ENCODE measurements at places on chromosomes 3 and 15.

DNA sequence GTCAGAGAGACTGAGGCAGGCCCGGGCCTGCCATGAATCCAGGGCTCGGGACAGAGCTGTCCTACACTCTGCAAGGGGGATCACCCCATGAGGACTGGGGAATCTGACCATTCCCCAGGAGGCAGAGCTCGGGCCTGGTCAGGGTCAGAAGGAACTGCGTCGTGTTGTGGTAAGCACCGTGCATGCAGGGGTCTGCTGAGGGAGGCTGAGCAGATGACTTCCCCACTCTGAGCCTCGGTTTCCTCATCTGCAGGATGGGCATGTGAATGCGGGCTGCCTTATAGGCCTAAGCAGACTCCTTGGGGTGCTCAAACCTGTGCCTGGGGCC lies 61.6 kb upstream of the IQSEC1 start:
- DNase-seq = no peak

GRCh38 chr15:40053831-40054604 lies 15.0 kb upstream of the SRP14 start:
- no peak for DNase-seq

DNA sequence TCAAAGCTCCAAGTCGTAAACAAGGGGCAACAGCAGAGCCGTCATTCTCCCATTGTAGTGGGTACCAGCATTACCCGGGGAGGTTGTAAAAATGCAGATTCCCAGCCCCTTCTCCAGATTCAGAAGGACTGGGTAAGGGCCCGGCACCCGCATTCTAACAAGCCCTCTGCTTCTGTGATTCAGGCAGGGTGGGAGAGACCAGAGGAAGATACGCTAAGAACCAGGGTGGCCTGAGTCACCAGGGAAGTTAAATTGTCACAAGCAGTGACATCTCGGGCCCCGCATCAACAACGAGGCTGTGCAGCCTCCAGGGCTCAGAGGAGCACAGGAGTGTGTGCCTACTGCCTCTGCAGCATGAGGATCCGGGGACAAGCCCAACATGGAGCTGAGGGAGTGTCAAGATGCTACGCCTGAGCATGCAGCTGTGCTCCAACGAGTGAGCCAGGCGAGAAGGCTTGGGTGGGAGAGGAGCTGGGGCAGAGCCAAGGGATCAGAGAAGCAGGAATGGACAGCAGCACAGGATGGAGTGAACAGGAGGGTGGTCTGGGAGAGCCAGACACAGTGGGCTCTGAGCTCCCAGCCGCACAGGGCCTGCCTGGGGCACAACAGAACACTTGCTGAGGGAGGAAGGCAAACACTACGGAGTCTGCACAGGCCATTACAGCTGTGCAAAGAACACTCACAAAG lies 68.5 kb downstream of the CPN2 start:
- no peak for DNase-seq

DNA sequence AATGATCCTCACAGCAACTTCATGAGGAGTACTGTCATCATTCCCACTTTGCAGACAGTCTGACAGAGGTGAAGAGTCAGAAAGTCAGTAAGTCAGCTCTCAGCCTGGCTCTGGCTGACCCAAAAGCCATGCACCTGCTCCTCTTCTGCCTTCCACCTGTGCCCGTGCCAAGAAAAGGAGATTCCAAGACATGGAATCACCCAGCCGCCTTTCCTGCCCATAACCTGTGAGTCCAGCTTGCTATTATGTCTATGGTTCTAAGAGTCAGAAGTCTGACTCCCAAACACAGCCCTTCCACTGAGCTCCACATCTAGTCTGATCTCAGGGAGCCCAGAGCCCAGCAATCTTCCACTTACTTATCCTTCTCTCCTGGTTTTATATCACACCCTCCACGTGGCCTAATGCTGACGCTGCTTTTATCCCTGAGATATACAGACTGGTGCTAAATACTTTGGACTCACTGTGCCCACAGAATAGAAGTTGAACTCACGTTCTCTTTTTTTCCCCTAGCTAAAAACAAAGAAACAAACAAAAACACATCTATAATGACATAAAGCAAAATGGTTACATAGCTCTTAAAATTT lies 66.0 kb downstream of the PLD1 start:
- DNase-seq = no peak

DNA sequence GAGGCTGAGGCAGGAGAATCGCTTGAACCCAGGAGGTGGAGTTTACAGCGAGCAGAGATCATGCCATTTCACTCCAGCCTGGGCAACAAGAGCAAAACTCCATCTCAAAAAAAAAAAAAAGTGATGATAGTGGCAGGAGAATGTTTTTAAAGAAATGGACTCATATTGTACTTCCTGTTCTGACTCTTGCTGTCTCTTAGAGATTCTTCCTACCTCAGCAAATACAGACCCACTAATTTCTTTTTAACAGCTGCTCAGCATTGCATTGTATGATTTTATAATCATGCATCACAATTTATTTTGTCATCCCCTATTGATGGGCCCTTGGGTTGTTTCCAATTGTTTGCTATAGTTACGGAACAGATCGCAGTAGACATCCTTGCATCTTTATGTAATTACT lies 8.8 kb upstream of the ANKDD1A start:
- no peak for DNase-seq

GRCh38 chr15:38068626-38069391 lies 134.4 kb downstream of the TMCO5A start:
- no peak for DNase-seq

DNA sequence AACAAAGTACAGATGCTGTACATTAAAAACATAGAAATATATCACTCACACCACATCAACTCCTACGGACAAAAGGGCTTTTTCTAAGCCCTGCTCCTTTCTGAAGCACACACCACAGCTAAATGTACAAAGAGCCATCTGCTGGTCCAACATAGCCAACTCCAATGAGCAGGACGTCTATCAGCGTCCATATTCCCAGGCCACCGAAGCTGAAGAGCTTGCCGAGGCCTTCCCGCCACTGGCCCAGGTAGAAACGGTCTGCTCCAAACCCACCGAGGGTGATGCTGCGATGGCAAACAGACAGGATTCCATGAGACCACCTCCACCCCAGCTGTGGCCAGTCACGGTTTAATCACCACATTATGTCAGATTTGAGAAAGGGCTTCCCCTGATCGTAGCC lies 9.8 kb downstream of the TM2D3 start:
- no peak for DNase-seq

DNA sequence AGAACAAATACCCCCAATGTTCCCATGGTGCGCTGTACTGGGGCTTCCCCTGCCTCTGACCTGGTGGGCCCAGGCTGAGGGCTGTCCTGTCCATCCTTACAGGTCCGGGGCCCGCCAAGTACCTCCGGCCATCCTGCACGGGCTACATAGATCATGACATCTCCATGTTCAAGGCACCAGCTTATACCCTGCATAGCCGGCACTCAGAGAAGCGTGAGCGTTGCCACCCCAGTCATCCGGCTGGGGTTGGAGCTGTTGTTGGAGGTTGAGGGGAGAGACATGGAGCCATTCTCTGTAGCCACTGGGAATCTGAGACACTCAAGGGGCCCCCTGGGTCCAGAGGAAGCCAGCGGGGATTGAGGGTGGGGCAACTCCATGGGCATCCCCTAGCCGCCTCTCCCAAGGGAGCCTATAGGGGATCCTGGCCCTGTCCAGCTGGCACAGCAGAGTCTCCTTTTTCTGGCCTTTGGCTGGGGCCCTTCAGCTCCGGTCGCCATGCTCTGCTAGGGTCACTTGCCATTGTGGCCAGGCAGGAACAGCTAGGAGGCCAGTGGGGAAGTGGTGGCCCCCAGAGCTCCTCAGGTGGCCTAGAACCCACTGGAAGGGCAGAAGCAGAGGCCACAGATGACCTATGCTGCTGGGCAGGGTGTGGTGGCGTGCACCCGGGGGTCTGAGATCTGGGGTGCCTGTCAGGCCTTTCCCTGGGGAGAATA lies 12.5 kb upstream of the CSPG4 start:
- DNase-seq = no peak

DNA sequence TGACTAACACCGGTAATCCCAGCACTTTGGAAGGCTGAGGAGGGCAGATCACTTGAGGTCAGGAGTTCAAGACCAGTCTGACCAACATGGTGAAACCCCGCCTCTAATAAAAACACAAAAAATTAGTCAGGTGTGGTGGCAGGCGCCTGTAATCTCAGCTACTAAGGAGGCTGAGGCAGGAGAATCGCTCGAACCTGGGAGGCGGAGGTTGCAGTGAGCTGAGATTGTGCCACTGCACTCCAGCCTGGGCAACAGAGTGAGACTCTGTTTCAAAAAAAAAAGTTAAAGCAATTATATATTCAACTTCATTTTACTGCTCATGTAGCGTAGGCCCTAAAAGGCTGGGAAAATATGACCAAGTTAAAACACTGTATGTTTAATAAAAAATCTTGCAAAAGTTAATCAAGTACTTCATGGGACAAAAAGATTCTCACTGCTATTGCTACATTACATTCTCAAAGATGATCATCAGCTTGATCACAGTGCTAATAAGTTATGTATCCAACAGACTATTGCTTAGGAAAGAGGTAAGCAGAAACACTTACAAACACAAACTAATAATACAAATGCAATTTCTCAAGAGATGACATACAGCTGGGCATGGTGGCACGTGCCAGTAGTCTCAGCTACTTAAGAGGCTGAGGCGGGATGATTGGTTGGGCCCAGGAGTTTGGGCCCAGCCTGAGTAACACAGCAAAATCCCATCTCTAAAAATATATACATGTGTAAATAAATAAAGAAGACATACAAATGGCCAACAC lies 2.7 kb downstream of the COPS2 start:
- no peak for DNase-seq

DNA sequence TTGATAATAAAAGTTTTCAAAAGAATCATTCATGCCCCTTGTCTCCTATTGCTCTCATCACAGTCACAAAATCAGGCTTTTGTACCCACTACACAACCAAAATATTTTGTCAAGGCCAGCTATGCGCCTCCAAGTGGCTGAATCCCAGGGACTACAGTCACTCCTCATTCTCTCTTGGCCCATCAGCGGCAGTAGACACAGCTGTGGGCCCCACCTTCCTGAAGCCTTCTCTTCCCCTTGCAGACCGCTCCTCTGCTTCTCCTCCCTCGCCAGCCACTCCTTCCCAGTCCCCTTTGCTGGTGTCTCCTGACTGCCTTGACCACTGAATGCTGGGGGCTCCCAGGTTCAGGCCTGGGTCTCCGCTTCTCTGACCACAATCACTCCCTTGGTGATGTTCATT lies 52.1 kb downstream of the LSM3 start:
- DNase-seq = no peak

- DNase-seq = no peak
These were observed 26.1 kb upstream of the MFSD1 start for GRCh38 chr3:158775426-158776410.

DNA sequence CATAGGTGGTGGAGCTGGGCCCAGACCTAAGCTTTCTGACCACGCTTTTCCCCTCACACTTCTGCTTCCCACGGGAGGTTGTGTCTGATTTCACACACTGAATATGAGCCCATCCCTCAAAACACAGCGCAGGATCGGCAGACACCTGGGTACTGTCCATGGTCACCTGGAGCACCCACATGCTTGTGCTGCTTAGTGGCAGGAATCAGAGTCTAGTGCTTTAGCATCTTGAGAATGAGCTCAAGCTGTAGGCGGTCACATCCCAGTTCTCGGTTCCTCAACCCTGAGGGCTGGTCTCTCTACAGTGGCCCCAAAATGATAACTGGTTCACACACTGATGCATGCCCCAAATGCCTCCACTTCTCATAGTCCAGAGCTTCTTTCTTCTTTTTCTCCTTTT lies 111.0 kb downstream of the SEMA5B start:
- no peak for DNase-seq

- DNase-seq = no peak
These were observed 207.7 kb upstream of the CFAP20DC start for GRCh38 chr3:59257506-59257905.

DNA sequence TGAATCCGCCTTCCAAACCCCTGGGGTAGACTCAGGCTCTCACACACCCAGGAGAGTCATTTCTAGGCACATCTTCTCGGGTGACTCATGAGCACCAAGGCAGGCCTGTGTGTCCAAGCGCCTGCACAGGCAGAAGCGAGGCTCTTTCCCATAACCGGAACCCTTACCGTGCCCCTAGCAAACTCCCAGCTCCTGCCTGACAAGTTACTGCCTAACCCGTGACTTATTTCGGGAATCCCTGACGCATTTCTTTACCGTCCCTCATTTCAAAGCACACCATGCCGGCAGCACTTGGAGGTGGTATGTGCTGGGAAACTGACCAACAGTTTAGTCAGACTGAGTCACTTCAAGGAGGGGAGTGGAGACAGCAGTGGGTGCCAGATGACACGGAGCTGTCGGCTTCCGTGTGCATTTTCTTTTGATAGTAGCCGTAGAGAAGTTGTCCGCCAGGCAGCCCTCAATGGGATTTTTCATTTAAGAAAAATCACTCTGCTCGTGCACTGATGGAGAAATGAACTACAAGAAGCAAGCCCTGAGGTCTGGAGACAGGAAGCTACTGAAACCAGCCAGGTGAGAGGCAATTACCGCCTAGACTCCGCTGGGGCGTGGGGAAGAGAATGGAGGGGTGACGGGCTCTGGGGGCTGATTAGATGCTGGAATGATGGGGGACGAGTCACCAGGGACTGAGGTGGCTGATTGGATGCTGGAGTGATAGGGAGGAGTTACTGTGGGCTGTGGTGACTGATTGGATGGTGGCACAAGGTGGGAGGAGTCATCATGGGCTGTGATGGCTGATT lies 17.3 kb upstream of the HRH1 start:
- DNase-seq = no peak

DNA sequence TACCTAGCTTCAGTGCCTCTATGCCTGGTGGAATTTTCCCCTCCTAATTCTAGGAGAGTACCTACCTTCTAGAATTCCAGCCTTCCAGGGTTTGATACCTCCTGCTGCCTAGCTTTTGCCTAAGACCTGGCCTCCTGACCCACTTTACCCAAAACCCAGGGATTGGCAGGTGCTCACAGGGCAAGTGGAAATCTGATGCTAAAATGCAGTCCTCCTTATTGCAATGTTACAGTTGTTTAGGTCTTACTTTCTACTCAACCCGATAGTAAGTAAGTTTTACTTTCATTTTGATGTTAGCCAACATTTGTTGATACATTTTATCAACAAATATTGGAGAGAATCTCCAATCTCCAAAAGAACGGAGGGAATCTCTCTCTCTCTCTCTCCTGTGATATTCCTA lies 275.9 kb downstream of the DOCK3 start:
- DNase-seq = no peak

DNA sequence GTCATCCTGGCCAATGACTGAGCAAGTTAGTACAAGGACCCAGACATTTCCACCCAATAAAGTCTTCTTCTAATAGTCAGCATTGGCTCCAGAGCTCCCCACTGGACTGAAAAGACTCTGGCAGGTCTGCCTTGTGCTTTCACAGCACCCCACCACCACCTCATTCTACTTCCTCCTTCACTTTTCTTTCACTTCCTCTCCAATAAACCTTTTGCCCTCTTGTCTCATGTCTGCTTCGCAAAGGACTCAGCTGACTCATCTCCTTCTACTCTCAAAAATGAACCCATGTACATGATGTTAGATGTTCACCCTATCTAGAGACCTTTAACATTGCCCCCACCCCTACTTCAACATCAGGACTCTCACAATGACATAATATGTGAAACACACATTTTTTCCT lies 181.0 kb upstream of the PPP2R3A start:
- DNase-seq = no peak

DNA sequence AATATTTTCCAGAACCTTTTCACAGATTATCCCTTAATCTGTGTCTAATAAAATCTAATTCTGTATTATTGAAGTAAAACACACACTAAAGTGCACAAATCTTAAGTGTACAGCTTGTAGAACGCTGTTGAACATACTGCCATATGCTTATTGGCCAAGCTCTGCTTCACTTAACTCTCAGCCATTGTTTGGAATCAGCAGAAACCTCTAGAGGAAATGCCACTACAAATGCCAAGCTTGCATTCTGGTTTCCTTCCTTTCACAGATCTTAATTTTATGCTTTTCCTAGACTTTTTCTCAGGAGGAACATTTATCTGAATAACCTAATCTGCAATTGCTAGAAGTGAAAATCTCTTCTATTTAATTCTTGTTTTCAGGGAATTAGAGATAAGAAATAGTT lies 10.1 kb downstream of the MNS1 start:
- DNase-seq = no peak
